Activated CD4-positive, alpha-beta memory T cell treated with anti-CD3 and anti-CD28 coated beads for 36 hours (primary cell): ENCODE measurements at places on chromosomes 16 and 17. TPM values are rescaled to one million over a fixed set of nuclear protein-coding genes. Genes with fewer than 3 reads are reported as not detected.
A peak's percentile ranks its signal among the peaks of the same experiment; 100 is the strongest.

- no peaks in the 10 kb centered on the region for H3K27me3 ChIP-seq
- H3K27ac ChIP-seq: no peak overlapping the region
- peaks cover 18% of the 10 kb centered on the region for H3K36me3 ChIP-seq
- H3K4me3 ChIP-seq: no peak overlapping the region
Observed at GRCh38 chr16:10390330-10390729, 4.5 kb downstream of the ATF7IP2 start.

Gene FZD2
- not detected for total RNA-seq

Gene LPO
- total RNA-seq: not detected

DNA sequence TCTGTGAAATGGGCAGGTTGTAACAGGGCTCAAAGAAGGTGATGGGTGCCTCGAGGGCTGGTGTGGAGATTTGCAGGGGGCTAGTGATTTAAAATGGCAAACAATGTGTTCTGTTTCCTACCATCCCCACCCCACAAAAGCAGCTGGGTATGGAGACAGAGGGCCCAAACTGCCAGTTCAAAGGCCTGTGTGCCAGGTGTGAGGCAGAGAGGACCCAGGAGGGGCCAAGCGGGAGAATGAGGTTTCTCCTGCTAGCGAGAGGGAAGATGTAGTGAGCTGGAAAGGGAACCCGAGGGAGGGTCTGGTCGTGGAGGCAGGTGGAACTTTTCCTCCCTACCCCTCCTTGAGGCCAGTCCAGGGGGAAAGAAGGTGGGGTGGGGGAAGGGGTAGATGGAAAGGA, 39.4 kb downstream of the LAT start:
- no peak overlapping the region for H3K4me3 ChIP-seq
- no peak for DNase-seq
- peak overlapping the region; percentile 50 for H3K27ac ChIP-seq
- H3K36me3 ChIP-seq: no peaks in the 10 kb centered on the region
- H3K27me3 ChIP-seq: no peaks in the 10 kb centered on the region

Gene KRTAP4-1
- total RNA-seq: not detected

DNA sequence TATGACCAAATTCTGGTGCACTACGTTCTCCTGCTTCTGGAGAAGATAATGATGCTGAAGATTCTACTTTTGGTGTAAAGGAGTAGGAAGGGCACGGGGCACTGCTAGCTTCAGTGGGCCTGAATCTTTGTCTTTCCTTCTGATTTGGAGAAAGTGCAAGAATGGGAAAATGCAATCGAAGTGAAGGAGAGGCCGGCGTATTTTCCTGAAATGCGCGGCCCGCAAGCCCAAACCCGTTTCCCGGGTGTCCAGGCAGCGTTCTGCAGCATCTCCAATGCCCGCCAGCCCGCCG, 372 bp upstream of the NDE1 start:
- H3K27ac ChIP-seq: peak overlapping the region; percentile 86
- H3K27me3 ChIP-seq: no peaks in the 10 kb centered on the region
- no peak for DNase-seq
- peaks cover 13% of the 10 kb centered on the region for H3K36me3 ChIP-seq
